CD4-positive, alpha-beta T cell (primary cell): ENCODE measurements at places on chromosomes 13 and 19. TPM values are rescaled to one million over a fixed set of nuclear protein-coding genes. Genes with fewer than 3 reads are reported as not detected.

The ZNF493 gene
- 41.2 TPM for total RNA-seq

The ZNF667 gene
- total RNA-seq: 3.6 TPM

The KIR3DL1 gene
- total RNA-seq: not detected

The RFXAP gene
- 6.0 TPM for total RNA-seq

The LHB gene
- total RNA-seq: not detected

The ZC3H4 gene
- 39.4 TPM for total RNA-seq

The CDX2 gene
- not detected for total RNA-seq

- H3K36me3 ChIP-seq: peaks cover 10% of the 10 kb centered on the region
- no peak overlapping the region for H3K4me3 ChIP-seq
- H3K4me1 ChIP-seq: no peaks in the 10 kb centered on the region
- DNase-seq: no peak
These were observed 37.3 kb downstream of the PEPD start for GRCh38 chr19:33484226-33484774.

- no peaks in the 10 kb centered on the region for H3K36me3 ChIP-seq
- H3K4me1 ChIP-seq: no peaks in the 10 kb centered on the region
- DNase-seq: no peak
- H3K27ac ChIP-seq: no peak overlapping the region
- peaks cover 20% of the 10 kb centered on the region for H3K27me3 ChIP-seq
These were observed 3.6 kb upstream of the HAS1 start for GRCh38 chr19:51727349-51727880.

GRCh38 chr13:54706336-54706735, 1677.7 kb downstream of the OLFM4 start:
- no peak overlapping the region for H3K27ac ChIP-seq
- no peaks in the 10 kb centered on the region for H3K27me3 ChIP-seq
- H3K4me1 ChIP-seq: no peaks in the 10 kb centered on the region
- DNase-seq: no peak
- H3K4me3 ChIP-seq: no peak overlapping the region

DNA sequence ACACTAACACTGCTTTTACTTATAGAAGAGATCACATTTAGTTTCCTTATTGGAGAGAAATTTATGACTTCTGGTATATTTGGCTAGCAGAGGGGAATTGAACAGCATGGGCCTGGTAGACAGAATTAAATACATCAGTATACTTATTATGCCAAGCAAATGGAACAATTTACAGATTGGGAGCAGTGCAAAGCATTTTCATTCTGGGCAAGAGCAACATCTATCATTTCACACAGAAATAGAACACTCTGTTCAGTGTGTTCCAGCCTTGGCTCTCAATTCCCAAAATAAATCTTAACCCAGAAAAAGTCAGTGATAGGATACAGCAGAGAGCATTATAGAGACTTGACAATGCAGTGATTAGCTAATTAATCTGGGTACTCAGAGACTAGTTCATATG, 604.0 kb upstream of the SLITRK6 start:
- DNase-seq: no peak
- H3K4me1 ChIP-seq: no peaks in the 10 kb centered on the region
- no peak overlapping the region for H3K4me3 ChIP-seq
- H3K27ac ChIP-seq: no peak overlapping the region
- no peaks in the 10 kb centered on the region for H3K27me3 ChIP-seq
- H3K36me3 ChIP-seq: no peaks in the 10 kb centered on the region

DNA sequence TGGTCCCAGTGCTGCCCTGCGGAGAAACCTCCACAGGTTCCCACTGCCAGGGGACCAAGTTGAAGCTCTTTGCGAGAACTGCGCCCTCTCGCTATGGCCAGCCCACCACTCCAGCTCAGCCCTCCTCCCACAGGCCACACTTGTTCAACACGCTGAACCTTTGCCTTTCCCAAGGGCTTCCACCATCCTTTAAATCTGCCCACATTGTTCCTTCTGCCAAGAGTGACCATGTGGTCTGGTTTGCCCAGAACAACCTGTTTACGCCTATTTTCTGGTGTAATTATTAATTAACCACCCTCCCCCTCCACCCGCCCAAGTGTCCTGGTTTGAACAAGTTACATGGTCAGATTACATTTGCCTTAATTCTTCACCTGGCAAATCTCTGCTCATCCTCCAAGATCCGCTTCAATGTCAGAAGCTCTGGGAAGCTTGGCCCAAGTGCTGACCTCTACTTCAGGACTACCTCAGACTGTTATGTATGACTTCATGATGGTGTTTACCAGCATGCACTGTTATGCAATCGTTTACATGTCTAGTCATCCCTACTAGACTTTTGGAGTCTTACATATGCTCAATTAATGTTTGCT, 12.0 kb upstream of the USP12 start:
- no peak overlapping the region for H3K27ac ChIP-seq
- H3K36me3 ChIP-seq: no peaks in the 10 kb centered on the region
- no peak overlapping the region for H3K4me3 ChIP-seq
- H3K27me3 ChIP-seq: no peaks in the 10 kb centered on the region
- no peaks in the 10 kb centered on the region for H3K4me1 ChIP-seq

- H3K4me1 ChIP-seq: no peaks in the 10 kb centered on the region
- no peak for DNase-seq
- no peaks in the 10 kb centered on the region for H3K36me3 ChIP-seq
- H3K27ac ChIP-seq: no peak overlapping the region
- no peaks in the 10 kb centered on the region for H3K27me3 ChIP-seq
- H3K4me3 ChIP-seq: no peak overlapping the region
These were observed 1214.0 kb upstream of the PCDH20 start for GRCh38 chr13:62629618-62630017.

GRCh38 chr19:12521996-12522395, 29.3 kb downstream of the ZNF564 start:
- no peaks in the 10 kb centered on the region for H3K4me1 ChIP-seq
- H3K27ac ChIP-seq: no peak overlapping the region
- H3K36me3 ChIP-seq: peaks cover 18% of the 10 kb centered on the region
- DNase-seq: no peak
- H3K27me3 ChIP-seq: no peaks in the 10 kb centered on the region
- H3K4me3 ChIP-seq: no peak overlapping the region

DNA sequence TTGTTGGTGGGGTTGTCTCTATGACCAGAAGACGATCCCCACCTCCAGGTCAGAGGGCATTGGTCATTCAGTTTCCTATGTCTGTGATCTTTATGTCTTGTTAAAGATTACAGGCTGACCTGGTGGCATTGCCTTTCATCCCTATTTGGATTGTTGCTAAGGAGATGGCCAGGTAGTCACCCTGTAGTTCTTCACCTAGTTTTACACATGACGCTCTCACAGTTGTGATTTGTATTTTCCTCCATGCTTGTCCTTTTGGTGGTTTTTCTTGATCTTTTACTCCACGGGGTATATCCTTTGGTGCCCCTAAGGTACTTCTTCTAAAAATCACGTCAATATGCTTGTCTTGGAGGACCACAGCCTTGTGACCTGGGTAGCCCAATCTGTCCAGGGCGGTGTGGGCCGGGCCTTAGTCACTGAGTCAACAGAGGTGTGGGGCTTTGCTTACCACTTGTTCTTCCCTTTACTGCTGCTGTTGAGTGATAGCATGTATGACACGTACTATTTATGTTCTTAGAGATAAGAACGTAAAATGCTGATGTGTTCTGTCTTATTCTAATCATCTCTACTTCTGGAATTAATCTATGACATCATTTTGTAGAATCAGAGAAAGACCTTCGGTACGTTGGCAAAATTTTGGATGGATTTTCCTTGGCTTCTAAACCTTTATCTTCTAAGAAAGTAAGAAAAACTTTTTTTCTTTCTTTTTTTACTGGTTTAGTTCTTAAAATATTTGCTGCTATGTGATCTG, 20.1 kb downstream of the GPATCH1 start:
- H3K27me3 ChIP-seq: no peaks in the 10 kb centered on the region
- peaks cover 60% of the 10 kb centered on the region for H3K36me3 ChIP-seq
- no peak overlapping the region for H3K4me3 ChIP-seq
- no peak for DNase-seq
